ENCODE measurements at places on chromosomes 4 and X.

DNA sequence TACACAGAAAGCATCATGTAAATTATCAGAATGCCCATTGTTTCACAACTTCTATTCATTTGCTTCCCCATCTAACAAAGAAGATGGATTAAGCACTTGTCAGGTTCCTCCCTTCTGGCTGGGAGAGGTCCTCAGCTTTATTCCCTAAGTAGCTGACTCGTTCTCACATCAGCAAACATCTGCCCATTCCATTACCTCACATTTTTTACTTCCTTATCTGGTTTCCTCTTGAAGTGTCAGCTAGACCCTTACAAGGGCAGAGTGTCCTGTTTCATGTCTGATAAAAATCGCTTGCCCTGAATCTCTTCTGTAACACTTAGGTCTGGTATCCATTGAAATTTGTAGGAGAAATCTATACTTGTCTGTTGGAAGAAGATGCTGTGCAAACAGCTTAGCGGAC, 34.7 kb downstream of the TMPRSS11A start:
- no peak for DNase-seq

- DNase-seq: no peak
Measured at GRCh38 chrX:24902806-24903205, 113.0 kb downstream of the ARX start.

GRCh38 chr4:61533140-61533539, 333.0 kb downstream of the ADGRL3 start:
- DNase-seq: no peak

GRCh38 chr4:99208719-99209075, 10.3 kb downstream of the ADH6 start:
- no peak for DNase-seq

GRCh38 chr4:148065075-148065474, 333.2 kb downstream of the ARHGAP10 start:
- no peak for DNase-seq

DNA sequence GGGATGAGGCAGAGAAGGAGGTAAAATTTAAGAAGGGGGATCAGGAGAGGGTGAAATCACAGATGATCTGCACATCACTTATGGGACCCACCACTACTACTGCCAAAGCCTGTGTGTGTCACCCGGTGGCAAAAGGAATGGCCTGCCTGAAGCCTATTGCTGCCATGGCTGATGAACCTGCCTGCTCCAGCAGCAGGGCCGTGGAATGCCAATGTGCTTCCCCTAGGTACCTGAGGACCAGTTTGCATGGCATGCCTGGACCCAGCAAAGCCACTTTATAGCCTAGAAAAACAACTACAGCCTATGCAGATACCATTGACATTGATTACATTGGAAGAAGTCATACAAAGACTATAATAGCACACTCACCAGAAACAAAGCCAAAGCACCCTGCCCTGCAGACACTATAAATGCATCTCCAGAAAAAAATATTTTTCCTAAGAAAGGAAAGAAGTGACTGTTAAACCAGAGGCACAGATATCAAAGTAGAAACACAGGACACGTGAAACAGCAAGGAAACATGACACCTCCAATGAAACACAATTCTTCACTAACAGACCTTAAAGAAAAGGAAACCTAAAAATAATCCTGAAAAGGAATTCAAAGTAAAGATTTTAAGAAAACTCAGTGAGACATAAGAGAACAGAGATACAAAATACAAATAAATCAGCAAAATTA, 680.7 kb upstream of the GRID2 start:
- DNase-seq: no peak

- DNase-seq: no peak
Measured at GRCh38 chr4:155042014-155042413, 166.4 kb upstream of the NPY2R start.

DNA sequence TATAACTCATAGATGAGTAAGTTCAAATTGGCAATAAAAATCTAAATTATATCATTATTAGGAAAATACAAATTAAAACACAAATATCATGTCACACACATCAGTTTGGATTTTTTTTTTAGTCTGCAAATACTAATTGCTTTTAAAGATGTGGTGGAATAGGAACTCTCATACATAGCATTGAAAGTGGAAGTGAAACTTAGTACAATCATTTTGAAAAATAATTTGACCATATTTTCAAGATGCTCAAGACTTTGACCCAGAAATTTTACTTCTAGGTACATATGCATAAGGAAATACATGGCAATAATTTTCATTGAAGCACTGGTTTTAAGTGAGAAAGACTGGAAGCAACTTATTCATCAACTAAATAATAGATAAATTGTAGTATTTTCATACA, 147.5 kb upstream of the SMIM31 start:
- DNase-seq: no peak

DNA sequence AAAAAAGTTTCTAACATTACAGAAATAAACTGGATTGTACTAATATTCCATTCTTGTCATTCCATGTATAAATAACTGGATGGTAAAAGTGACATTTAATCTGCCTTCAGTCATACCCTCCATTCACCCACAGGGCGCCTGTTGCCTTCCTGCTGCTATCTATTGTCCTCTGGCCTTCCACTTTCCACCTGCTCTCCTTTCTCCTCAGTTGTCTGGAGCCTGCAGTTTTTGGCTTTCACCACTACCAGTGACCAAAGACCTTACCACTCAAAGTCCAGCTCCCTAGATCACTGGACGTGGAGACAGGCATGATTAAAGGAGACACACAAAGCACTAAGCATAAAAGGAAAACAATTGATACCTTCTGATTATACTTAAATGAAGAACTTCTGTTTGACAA, 46.2 kb upstream of the NHS start:
- DNase-seq: no peak

- DNase-seq: no peak
Measured at GRCh38 chrX:24243188-24243587, 70.7 kb downstream of the SUPT20HL2 start.

GRCh38 chrX:53939127-53939526, 105.1 kb downstream of the PHF8 start:
- DNase-seq: no peak

Measured in activated CD4-positive, alpha-beta T cell treated with anti-CD3 and anti-CD28 coated beads, Interleukin-2, amount 50 U/mL, for 1 hour (primary cell).